ENCODE measurements at places on chromosomes 5 and 9.

DNA sequence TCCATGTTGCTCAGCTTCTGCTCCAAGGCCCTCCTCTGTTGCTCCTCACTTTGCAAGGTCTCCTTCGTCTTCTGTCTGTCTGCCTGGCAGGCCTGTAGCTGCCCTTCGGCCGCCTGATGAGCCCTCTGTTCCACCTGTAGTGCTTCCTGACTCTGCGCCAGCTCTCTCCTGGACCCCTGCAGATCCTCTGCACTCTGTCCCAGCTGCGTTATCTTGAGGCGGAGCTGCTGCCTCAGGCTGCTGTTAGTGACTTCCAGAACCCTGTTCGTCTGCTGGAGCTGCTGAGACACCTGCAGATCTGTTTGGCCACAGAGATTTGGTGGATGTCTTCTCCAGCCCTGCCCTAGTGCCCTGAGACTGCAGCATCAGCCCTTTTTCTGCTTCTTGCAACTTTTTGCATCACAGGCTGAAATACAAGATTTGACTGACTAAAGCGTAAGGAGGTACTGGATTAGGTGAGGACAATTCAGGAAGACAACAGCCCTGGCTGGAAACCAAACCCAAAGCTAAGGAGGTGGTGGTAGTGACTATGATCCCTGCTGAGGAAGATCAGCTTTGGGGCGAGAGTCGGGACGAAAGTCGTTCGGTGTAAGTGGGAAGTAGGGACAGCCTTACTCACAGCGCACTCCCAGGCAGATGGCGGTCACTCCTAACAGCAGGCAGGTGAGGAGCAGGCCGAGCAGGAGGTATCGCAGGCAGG, 2.1 kb downstream of the CD72 start:
- DNase-seq: no peak

GRCh38 chr5:135360278-135361274, 38.5 kb downstream of the MACROH2A1 start:
- DNase-seq: no peak

- DNase-seq: no peak
These were observed 56.1 kb upstream of the ZNF300 start for GRCh38 chr5:150960791-150961396.

DNA sequence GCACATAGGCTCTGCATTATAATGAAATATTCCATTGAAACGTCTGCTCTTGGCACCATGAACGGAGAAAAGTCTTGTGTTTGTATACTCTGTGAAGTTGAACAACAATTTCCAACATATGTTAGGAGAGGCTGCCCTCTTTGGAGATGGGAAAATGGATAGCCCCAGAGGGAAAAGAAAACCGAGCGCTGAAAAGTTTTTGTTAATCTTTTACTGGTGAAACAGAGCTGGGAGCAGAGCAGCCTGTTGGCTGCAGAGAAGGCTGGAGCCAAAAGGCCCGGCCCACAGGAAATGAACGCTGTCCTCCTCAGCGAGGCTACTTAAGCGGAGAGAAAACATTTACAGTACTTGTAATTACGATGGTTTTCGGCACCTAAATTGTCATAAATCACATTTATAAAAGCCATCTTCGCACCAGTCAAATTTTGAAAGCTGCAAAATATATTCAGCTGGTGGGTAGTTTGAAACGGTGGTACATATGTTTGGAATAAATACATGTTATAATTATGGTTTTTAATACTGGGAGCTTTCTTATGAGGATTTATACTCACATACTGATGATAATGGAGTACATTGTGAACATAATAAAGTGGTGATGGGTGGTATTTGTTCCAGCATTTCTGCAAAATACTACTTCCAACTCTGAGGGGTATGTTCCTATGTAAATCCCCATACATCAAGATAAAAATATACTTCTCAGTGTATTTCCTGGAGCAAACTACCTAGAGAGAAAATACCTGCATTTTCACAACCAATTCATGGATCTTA, 129.6 kb upstream of the CNTLN start:
- peak; percentile 69 for DNase-seq

DNA sequence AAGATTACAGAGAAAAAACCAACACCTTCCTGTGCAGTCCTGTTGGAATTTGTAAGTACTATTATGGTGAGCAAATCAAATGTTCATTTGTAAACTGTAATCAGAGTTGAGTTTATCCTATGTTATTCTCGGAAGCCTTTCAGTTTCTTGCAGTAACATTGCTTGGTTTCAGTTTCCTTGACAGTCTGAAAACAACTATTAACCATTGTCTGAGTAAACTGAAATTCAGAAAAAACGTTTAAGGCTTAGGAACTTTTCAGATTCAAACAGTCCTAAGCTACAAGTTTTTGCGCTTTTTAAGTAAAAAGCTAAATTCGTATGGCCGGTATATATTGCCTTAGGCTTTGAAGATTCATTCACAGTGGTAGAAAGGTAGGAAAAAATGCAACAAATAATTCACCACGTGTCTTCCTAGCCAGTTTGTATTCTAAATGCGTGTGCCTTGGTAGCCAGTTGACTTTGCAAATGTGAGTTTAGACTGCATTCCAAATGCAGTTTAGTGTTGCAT, 2.5 kb downstream of the GPBP1 start:
- no peak for DNase-seq

DNA sequence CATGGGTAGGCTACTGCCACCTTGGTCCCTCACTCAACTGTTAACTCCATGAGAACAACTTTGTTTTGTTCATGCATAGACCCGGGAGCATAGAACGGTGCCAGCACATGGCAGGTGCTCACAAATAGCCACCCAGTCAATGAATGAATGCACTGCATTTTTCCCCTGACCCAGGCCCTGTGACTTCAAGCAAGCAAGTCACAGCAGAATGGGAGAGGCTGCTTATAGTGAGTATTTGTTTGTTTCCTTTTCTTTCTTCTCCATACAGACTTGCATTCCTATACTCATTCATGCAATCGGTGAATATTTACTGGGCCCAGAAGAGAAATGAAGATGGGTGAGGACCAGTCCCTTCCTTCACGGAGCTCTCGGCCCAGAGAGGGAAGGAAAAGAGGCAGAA, 62.0 kb downstream of the SHB start:
- DNase-seq: no peak
